ENCODE measurements at places on chromosomes 5 and 9.

DNA sequence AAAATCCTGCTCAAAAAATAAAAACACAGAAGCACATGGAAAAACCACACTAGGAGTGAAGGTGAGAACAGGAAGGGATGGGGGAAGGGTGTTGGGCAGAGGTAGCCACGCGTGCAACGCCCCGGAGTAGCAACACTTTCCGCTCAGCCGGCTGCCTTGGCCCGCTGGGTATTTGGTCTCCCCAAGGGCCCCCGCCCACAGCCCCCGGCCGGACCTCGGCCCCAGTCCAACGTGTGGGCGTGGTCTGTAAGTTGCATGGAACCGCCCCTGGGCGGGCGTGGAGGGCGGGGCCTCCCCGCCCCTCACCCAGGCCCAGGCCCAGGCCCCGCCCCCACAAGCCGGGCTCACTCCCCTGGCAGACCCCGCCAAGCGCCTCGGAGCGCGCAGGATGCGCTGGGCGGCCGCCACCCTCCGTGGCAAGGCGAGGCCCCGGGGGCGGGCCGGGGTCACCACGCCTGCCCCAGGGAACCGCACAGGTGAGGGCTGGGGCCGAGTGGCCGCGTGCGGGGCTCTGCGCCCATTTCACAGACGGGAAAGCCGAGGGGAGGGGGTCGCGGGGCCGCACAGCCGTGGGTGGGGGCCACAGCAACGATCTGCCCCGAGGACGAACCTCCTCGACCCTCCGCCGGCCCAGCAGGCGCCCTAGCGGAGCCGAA lies at the start of gene SUSD3:
SUSD3 (plus strand) TSS at position 347 of the 656 bp plus-strand sequence; CDS start at position 389, 42 bp downstream.
- no peak for DNase-seq

- no peak for DNase-seq
Observed at GRCh38 chr9:88947581-88948573, 43.4 kb upstream of the S1PR3 start.

DNA sequence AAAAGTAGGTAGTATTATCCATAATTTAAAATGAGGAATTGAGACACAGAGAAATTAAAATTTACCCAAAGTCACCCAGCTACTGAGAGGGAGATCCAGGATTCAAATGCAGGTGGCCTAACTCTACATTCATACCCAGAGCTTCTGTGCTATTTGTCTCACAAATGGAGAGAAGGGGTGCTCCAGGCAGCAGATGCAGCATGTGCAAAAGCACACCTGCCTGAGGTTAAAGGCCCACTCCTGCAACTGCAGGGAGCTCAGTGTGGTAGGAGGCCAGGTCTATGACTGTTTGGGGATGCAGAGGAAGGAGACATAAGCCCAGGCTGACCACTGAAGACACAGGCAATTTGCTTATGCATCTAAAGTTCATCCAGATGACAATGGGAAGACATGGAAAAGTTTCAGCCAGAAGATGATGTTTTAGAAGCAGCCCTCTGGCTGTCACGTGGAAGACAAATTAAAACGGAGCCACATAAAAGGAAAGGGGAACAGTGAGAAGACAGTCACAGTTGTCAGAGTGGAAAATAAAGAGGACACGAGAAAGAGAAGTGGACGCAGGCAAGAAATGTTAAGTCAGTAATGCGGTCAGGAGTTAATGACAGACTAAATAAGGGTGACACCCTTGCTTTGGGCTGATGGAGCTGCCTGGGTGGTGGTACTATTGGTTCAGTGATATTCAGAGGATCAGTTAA lies 214.7 kb downstream of the EBF1 start:
- DNase-seq, result no peak

DNA sequence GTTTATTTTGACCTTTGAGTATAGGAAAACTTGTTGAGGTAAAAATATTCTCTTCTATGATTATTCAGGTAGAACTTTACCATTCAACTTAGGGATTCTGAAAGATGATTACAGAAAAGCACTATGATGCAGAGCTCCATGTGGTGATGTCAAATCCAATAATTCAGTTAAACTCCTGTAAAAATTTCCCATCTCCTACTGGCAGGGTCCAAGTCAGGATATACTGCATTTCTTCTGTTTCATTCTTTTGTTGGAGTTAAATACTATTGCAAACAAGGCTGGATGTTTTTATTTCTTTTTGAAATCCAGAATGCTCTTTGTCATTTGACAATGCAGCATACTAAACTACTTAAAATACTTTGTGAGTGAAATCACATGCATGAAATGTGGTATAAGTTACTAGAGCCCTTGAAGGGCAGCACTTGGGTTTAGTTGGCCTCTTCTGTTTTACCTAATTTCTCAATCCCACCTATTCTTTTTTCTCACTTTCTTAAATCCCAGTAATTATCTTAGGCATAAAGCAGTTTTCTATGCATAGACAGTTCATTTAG lies 204.5 kb downstream of the FBXL7 start:
- no peak for DNase-seq

DNA sequence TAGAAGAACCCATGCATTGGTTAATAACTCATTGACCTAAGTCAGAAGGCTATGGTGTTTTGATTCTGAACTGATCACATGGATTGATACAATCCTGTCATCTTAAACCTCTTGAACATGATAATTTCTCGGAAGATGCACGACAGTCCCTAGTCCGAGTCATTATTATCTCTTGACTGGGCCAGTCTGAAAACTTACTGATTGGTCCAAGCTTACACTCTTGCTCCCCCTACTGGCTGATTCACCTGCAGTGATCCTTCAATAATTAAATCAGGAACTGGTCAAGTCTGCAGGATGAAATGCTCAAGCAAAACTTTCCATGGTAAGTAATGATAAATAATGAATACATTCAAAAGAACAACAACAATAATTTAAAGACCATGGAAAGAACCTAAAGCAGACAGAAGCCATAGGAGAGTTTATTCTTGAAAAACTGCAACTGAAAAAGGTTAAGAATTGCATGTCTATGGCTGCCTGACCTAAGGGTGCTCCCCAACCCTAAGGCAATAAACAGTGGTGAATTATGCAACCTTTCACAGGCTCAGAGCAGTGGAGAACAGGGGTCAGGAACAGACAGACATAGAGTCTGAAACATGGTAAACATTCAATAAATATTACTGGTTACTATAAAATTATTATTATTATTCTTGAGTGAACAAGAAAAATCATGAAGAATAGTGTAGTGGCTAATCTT lies 79.3 kb downstream of the BRINP1 start:
- DNase-seq, result no peak

Measured in NCI-H1048 (cell line).